Activated T-helper 2 cell treated with anti-CD3 and anti-CD28 coated beads, Interferon-gamma antibody, Interleukin-2, Interleukin-4, amounts not matched to agents 10 μg/mL and 5 μg/mL and 100 μg/mL, durations not matched to agents 14 hours and 24 hours and 36 hours (primary cell): ENCODE measurements at places on chromosomes 3 and 15. TPM values are rescaled to one million over a fixed set of nuclear protein-coding genes. Genes with fewer than 3 reads are reported as not detected.

- H3K27ac ChIP-seq, result no peak overlapping the region
- H3K4me1 ChIP-seq, result no peaks in the 10 kb centered on the region
- no peaks in the 10 kb centered on the region for H3K36me3 ChIP-seq
- no peak for DNase-seq
- H3K4me3 ChIP-seq, result no peak overlapping the region
Measured at GRCh38 chr3:127170814-127171213, 22.1 kb upstream of the PRR23E start.

DNA sequence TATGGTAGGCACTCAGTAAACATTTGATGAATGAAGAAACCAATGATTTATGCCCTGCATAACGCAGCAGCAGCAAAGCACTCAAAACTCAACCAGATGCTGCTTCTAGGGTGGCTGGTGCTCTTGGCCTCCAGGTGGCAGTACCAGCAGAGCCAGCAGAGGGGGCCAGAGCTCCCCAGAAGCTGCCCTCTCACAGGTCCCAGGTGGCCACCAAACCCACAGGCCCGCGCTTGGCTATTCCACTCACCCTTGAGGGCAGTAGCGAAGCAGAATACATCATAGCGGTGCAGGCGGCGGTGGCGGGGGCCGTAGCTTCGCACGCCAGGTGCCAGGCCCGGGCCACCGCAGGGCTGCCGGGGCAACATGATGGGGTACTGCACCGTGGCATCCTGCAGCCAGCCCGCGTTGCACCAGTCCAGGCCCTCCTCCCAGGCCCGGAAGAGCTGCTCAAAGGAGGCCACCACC, 16.6 kb downstream of the HAPLN3 start:
- H3K27ac ChIP-seq, result no peak overlapping the region
- no peaks in the 10 kb centered on the region for H3K4me1 ChIP-seq
- H3K27me3 ChIP-seq, result no peaks in the 10 kb centered on the region

DNA sequence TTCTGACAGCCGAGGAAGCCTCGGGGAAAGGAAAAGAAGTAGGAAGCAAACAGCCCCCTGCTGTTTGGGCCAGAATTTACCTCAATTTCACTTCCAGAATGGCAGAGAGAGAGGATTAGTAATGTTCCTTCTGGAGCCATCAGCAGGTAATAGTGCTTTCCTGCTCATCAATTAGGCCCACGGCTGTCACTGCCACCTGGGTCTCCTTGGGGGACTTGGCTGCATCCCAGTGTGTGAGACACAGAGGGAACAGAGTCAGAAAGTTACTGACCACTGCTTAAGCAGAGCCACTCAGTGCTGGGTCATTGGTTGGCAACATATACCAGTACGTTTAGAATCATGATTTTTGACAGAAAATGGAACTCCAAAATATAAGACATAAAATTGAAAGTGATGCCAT, 397.0 kb downstream of the EPHA3 start:
- H3K4me3 ChIP-seq, result no peak overlapping the region
- DNase-seq, result no peak
- no peak overlapping the region for H3K27ac ChIP-seq
- no peaks in the 10 kb centered on the region for H3K4me1 ChIP-seq
- H3K36me3 ChIP-seq, result no peaks in the 10 kb centered on the region

DNA sequence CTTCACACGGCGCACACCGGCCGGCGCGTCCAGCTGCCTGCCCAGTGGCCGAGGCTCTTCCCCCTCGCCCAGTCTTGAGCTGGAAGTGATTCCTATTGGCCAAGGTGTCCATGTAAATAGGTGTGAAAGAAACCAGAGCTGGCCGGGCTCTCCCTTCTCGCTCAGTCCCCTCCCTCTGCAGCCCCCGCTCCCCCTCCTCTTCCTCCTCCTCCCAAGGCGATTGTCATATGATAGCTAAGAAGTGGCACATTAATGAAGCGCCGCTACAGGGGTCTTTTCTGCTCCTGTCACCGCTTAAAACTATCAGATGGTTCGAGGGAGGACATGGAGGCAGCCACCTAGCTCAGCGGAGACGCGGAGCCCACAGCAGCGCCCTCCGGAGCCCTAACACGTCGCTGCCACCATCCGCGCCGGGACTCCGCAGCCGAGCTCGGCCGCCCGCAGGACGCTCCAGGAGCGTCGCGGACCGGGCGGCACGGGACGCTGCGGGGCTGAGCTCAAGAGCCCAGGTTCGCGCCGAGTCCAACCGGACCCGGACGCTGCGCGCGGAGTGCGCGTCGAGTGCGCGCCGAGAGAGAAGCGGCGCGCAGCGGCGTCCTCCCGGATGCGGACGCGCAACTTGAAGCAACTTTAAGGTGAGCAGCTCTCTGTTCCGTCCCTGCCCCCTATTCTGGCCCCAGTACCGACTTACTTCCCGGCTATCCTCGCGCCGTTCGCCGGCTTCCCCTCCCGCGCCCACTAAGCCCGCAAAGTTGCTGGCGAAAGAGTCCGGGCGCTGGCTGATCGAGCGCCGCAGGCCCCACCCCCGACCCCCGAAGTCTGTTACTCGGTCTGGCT, at the start of gene FOXB1:
FOXB1 (plus strand) TSS at position 303 of the 837 bp plus-strand sequence. CDS start 653 bp downstream, outside the sequence.
- H3K36me3 ChIP-seq, result peaks cover 53% of the 10 kb centered on the region
- H3K4me3 ChIP-seq, result peak within 1 kb of the TSS; percentile 95
- DNase-seq, result no peak
- H3K4me1 ChIP-seq, result peaks cover 54% of the 10 kb centered on the region
- peak within 1 kb of the TSS; percentile 94 for H3K27ac ChIP-seq
- peaks cover 63% of the 10 kb centered on the region for H3K27me3 ChIP-seq

GRCh38 chr3:21526461-21526860, 224.5 kb downstream of the ZNF385D start:
- no peaks in the 10 kb centered on the region for H3K4me1 ChIP-seq
- no peaks in the 10 kb centered on the region for H3K27me3 ChIP-seq
- no peak overlapping the region for H3K27ac ChIP-seq
- no peaks in the 10 kb centered on the region for H3K36me3 ChIP-seq
- no peak for DNase-seq

Gene EFCC1
- 0.11 and 0.32 TPM in 2 replicates for total RNA-seq

Gene RBP2
- total RNA-seq, result not detected in 2 replicates

GRCh38 chr3:186330772-186331460, 31.1 kb downstream of the DGKG start:
- no peaks in the 10 kb centered on the region for H3K4me1 ChIP-seq
- no peak for DNase-seq
- H3K4me3 ChIP-seq, result no peak overlapping the region
- H3K27ac ChIP-seq, result no peak overlapping the region
- H3K27me3 ChIP-seq, result peaks cover 10% of the 10 kb centered on the region
- H3K36me3 ChIP-seq, result no peaks in the 10 kb centered on the region

DNA sequence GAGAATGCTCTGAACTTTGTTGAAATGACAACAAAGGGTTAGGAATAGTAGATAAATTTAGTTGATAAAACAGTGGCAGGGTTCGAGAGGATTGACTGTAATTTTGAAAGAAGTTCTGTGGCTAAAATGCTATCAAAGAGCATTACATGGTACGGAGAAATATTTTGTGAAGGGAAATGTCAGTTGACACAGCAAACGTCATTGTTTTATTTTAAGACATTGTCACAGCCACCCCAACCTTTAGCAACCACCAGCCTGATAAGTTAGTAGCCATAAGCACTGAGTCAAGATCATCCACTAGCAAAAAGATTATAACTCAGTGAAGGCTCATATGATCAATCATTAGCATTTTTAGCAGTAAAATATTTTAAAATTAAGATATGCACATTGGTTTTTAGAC, 8.7 kb upstream of the ST3GAL6 start:
- no peak overlapping the region for H3K27ac ChIP-seq
- H3K27me3 ChIP-seq, result peaks cover 11% of the 10 kb centered on the region
- DNase-seq, result no peak
- no peaks in the 10 kb centered on the region for H3K36me3 ChIP-seq
- no peaks in the 10 kb centered on the region for H3K4me1 ChIP-seq

DNA sequence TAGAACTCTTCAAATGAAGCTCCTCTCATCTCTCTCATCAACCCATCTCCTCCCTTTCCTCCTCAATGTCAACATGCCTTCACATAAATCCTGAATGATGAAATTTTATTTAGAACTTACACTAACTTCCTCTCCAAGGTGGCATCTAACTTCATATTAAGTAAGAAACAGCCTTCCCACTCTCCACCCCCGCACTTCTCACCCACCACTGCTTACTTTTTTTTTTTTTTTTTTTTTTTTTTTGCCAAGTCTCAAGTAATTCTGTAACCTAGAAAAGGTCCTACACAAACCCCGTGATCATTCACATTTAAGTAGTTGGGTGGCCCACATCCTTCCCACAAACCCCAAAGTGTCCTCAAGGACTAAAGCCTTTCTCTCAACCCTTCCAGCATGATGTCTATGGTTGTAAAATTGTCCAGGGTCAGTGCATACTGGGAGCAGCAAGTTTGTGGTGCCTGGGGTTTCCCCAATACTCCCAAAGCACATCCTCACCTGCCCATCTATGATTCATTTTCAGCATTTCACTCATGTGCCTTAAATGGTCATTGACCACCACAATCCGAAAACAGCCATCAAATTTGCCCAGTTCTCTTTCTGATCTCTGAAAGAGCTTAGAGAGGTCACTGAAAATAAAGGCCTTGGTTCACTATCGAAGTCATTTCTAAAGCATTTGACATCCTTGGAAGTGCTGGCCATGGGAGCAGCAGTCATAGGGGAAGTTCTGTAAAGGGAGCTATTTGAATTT, 47.2 kb downstream of the CD86 start:
- no peak for DNase-seq
- no peak overlapping the region for H3K4me3 ChIP-seq
- peaks cover 6% of the 10 kb centered on the region for H3K36me3 ChIP-seq
- H3K27ac ChIP-seq, result peak overlapping the region; percentile 62
- peaks cover 38% of the 10 kb centered on the region for H3K4me1 ChIP-seq
- no peaks in the 10 kb centered on the region for H3K27me3 ChIP-seq

Gene ACOX2
- not detected in 2 replicates for total RNA-seq

Gene DUOX2
- total RNA-seq, result 0.02 TPM in 1 of 2 replicates, not detected in the other

Gene FBXO40
- total RNA-seq, result not detected in 2 replicates

DNA sequence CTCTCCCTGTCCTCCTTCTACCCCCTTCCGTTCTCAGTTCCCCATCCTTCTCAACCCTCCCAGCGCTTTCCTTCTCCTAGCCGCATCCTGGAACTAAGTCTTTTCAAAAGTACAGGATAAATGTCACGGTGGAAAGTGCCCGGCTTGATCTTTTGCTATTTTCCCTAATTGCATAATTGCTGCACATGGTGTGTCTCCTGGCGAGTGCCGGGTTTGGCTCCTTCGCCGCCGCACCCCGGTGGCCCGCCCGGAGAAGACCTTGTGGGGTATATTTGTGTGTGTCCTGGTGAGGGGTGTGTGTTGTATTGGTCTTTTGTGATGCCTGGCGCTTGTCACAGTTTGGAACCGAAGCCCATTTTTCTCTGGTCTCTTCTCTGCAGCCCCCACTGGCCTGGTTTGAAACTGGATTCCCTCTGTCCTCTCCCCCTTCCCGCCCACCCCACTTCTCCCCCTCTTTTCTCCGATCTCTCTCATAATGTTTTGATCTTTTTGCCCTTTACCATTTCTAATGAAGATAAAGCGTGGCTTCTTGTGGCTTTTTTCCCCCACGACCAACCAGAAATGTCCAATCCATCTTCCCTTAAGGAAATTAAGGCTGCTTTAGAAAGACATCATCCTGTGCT, 692 bp downstream of the UBE2E2 start:
- no peak for DNase-seq
- H3K4me3 ChIP-seq, result peak overlapping the region; percentile 93
- H3K4me1 ChIP-seq, result peaks cover 21% of the 10 kb centered on the region
- peaks cover 41% of the 10 kb centered on the region for H3K27me3 ChIP-seq

DNA sequence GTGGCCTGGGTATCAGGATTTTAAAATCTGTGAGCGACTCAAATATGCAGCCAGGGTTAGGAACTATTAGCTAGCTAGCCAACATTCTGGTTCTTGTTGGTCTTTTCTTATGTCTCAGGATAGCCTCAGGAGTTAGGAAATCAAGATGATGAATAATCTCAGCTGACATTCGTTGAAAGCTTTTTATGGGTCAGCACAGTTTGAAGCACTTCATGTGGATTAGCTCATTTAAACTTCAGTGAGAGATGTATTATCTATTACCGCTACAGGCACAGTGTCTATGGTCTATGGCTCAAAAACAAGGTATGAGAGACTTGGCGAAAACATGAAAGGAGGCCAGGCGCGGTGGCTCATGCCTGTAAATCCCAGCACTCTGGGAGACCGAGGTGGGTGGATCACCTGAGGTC, 187.5 kb upstream of the THRB start:
- no peak for DNase-seq
- no peak overlapping the region for H3K4me3 ChIP-seq
- H3K4me1 ChIP-seq, result peaks cover 27% of the 10 kb centered on the region
- no peak overlapping the region for H3K27ac ChIP-seq

- H3K27ac ChIP-seq, result no peak overlapping the region
- no peak overlapping the region for H3K4me3 ChIP-seq
- H3K27me3 ChIP-seq, result no peaks in the 10 kb centered on the region
- no peak for DNase-seq
Measured at GRCh38 chr3:77686560-77686959, 646.7 kb downstream of the ROBO2 start.

Gene EDC3
- total RNA-seq, result 49.3 and 54.8 TPM in 2 replicates

- no peak overlapping the region for H3K4me3 ChIP-seq
- H3K36me3 ChIP-seq, result no peaks in the 10 kb centered on the region
- DNase-seq, result no peak
- H3K4me1 ChIP-seq, result no peaks in the 10 kb centered on the region
Measured at GRCh38 chr3:191051037-191051436, 148.0 kb upstream of the OSTN start.

GRCh38 chr3:56795829-56796185, 5.9 kb downstream of the ARHGEF3 start:
- no peak for DNase-seq
- peak overlapping the region; percentile 71 for H3K27ac ChIP-seq
- H3K4me1 ChIP-seq, result peaks cover 67% of the 10 kb centered on the region
- no peaks in the 10 kb centered on the region for H3K27me3 ChIP-seq
- no peak overlapping the region for H3K4me3 ChIP-seq
